ENCODE measurements at places on chromosomes 2 and 18.
A peak's percentile ranks its signal among the peaks of the same experiment; 100 is the strongest.

DNA sequence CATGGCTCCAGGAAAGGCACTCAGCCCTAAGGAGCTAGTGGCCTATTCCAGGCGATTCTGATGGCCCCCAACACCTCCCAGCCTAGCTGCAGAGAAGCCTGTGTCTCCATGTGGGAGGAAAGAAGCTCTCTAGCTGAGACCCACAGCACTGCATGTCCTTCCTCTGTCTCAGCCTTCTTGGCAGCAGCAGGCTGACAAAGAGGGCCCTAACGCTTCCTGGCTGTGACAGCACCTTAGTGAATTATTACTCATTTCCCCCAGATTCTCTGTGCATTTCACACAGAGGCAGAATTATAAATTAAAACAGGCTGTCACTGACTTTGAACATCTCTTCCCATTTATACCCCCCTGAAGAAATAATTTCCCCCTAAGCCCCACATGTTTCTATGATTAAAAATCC, 206.8 kb downstream of the CLIP4 start:
- no peak for DNase-seq

DNA sequence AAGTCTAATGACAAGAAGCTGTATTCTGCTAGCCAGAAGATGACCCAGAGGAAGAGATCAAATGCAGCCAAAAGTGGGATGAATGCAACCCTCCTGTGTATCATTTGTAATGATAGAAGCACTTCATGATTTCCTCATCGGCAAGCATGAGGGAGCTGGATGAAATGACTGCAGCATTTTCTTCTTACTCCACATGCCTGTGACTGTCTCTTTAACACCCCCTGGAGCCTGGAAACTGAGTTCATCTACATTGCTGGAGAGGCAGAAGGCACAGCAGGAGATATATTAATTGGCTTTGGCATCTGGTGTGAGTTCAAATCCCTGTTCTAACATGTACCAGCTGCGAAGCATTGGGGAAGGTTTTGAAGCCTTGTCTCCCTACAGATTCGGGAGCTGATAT, 37.7 kb downstream of the ID2 start:
- no peak for DNase-seq

- no peak for DNase-seq
Observed at GRCh38 chr2:86201671-86202335, 2.5 kb downstream of the MRPL35 start.

- no peak for DNase-seq
Observed at GRCh38 chr2:11305338-11305737, 39.1 kb downstream of the ROCK2 start.

GRCh38 chr18:45702708-45703265, 21.2 kb upstream of the SLC14A1 start:
- no peak for DNase-seq

- no peak for DNase-seq
Observed at GRCh38 chr2:9771481-9772017, 71.7 kb upstream of the TAF1B start.

DNA sequence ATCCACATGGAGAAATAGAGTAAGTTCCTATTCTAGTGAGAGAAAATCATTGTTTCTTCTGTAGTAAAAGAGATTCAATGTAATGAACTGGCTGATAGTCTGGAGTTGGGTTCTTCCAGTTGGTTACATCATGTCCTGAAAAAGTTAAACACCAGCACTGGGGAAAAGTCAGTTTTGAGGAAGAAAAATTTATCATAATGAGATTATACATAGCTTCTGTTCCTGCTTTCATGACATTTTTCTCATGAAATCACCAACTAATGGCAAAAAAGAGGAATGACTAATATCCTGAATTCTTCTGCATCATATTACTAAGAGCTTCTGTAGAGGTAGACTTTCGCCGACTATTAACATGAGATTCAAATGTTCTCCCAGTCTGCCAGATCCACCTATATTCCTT, 69.2 kb upstream of the SLC9A2 start:
- no peak for DNase-seq

DNA sequence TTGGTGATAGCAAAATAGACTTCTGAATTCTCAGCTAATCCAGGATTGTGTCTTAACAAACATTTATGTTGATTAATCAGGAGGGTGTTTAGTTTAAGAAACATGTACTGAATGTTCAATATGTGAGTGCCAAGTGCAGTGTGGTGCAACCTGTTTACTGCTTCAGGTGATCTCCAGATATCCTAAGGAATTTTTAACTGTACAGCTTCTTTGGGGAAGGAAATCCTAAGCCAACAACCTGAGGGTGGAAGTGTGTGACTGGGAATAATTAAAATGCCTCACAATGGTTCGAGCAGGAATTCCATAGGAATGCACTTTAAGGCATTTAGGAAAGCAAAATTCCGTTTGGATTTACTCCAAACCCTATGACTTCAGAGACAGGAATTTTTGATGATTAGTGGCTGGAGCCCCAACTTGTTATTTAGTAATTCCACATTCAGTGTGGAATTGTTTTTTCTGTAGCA, 16.4 kb downstream of the CRIM1 start:
- DNase-seq = no peak

DNA sequence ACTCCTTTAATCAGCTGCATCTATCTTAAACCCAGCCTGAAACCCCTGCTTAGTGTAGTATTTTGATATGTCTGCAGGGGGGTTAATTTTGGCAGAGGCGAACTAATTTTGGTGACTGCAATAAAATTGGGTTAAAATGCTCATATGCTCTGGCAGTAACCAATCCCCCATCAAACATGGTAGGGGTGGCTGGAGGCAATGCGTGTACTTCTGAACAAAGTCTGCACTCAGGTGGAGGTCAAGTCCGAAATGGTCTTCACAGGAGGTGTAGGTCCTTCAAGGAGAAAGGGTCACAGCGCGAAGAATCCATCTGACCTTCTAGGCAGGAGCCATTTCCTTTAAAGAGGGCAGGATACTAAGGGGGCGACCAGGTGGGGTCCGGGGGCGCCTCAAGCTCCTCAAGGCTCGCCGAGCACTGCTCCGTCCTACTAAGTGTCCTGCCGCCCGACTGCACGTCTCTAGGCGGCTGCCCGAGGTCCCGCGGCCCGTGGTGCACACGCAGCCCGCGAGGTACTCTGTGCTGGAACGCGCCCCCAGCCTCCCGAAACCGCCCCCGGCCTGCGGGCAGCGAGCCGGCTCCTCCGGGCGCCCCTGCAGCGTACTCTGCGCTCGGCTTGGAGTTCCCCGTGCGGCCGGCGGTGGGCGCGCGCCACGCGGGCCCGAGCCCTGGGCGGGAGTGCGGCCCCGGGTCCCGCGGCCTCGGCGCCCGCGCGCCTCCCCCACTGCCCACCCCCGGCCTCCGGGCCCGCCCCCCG, 1.7 kb upstream of the LDLRAD4 start:
- peak; percentile 59 for DNase-seq

GRCh38 chr2:205764270-205764746, 82.0 kb downstream of the NRP2 start:
- DNase-seq = no peak

GRCh38 chr2:148603562-148603920, 41.0 kb upstream of the EPC2 start:
- DNase-seq = no peak

DNA sequence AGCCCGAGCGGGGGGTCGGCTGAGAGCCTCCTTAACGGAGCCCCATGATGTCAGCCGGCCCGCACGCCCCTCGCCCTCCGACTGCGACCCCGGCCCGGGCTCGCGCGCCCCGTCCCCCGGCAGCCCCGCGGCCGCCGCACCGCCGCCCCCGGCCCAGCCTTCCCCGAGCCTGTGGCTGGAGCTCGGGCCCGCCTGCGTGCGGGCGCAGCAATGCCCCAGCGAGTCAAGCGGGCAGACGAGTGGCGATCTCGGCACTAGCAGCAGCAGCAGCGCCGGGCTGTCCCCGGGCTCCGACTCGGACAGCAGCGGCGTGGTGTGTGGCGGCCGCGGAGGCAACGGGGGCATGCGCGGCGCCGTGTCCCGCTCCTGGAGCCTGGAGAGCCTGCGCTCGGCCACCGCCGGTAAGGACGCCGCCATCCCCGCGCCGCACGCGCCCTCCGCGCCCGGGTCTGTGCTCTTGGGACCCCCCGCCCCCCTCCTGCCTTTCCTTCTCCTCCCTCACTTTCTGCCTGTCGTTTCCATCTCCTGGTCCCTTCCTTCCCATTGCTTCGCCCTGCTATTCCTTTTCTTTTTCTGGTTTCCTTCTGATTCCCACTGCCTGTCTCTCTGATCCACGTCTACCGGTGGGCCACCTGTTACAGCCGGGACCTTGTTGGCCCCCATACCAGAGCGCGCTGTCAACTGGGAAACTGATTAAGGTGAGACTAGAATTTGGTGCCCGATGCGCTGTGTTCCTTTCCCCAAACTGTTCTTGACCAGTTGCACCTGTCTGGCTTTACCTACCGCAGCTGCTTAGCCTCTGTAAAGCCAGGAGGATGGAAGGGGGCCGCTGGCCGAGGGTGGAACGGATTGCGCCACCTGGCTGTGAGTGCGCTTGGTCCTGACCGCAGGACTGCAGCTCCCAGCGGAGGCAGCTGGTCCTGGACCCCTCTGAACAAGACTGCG, 127.4 kb downstream of the ARHGEF4 start:
- peak; percentile 8 for DNase-seq

GRCh38 chr2:231554748-231555545, 24.7 kb upstream of the NMUR1 start:
- DNase-seq = peak; percentile 62

- DNase-seq = no peak
Observed at GRCh38 chr2:10635430-10635829, 54.3 kb downstream of the NOL10 start.

- DNase-seq = no peak
Observed at GRCh38 chr2:31232586-31232985, 1.4 kb upstream of the EHD3 start.

- no peak for DNase-seq
Observed at GRCh38 chr2:49102146-49102545, 52.2 kb downstream of the FSHR start.

DNA sequence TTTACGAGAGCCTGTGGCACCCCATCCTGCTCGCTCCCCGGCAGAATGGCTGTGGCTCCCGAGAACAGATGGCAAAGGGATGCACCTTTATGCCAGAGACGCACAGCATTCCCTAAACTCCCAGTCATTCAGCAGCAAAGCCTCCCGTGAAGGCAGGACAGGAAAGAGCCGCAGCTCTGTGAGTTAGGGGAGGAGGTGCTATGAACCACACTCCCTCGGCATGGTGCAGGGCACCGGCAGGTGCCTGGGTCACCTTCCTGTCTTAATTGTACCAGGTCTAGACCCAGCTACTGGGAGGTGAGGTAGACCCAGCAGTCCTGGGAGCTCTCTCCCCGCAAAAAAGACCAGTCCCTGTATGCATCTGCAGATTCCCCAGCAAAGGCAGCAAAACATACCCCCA, 149.8 kb downstream of the TWIST2 start:
- no peak for DNase-seq

GRCh38 chr2:97928591-97928990, 67.2 kb downstream of the TMEM131 start:
- no peak for DNase-seq

DNA sequence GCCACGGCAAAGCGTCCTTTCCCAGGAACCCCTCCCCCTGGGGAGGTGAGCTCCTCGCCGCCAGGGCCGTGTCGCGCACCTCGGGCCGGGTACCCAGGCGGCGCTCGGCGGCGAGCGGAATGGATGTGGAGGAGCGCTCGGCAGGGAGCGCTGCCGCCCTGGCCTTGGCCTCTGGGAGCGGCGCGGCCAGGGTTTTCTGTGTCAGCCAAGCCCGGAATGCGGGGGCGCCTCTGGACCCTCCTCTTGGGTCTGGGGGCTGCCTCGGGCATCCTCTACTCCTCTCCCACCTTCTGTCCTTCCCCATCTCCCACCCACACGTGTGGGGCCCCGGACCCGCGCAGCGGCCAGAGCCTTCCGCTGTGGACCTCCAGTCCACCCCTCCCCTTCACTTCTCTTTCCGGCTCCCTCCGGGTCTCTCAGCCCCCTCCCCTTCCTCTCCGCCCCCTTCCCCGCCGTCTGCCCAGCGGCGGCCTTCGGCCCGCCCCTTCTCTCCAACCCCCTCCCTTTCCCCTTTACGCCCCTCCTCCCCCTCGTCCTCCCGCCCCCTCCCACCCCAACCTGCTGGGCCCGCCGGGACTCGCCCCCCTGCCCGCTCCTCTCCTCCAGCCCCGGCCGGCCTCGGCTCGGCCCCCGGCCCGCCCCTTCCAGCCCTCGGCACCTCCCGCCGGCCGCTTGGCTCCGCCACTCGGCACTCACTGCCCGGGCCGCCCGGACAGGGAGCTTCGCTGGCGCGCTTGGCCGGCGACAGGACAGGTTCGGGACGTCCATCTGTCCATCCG, at the start of gene MERTK:
MERTK (plus strand) TSS at position 684 of the 779 bp plus-strand sequence. CDS start 129 bp downstream, outside the sequence.
- DNase-seq = peak; percentile 77

- DNase-seq = no peak
Observed at GRCh38 chr2:43098539-43098938, 127.9 kb downstream of the ZFP36L2 start.

GRCh38 chr2:181306785-181307184, 150.4 kb upstream of the ITGA4 start:
- DNase-seq = no peak

- no peak for DNase-seq
Observed at GRCh38 chr18:61731178-61731577, 161.6 kb downstream of the RNF152 start.
